GDM1 (cell line): ENCODE measurements at places on chromosomes 3 and 15.

DNA sequence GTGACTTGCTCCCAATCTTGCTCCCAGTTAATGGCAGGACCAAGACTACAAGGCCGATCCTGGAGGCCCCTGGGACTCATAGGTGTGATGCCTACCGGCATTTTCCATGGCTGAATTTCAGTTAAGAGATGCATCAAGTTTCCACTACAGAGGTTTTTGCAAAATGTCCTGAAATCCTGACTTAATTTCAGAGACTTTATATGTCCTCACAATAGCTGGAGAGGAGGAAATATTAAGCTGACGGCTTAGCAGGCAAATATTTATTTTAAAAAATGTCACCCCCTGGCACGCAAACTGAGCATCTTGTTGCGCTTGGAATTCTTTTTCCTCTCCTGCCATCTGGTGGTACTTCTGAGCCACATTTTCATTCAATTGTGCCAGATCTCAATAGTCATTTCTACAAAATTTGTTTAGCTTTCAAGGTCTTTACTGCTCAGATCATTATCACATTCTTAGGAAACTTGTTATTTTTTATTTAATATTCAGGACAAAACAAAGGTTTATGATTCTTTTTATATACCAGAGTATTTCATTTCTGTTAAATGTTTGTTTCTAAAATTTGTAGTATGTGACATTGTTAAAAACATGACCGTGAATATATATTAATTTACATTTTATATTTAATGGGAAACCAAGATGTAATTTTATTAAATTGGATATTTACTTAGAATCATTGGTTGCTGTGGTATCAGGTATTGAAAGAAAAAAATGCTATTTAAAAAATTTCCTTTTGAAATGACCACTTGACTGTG lies 189.2 kb upstream of the THRB start:
- no peak for DNase-seq

DNA sequence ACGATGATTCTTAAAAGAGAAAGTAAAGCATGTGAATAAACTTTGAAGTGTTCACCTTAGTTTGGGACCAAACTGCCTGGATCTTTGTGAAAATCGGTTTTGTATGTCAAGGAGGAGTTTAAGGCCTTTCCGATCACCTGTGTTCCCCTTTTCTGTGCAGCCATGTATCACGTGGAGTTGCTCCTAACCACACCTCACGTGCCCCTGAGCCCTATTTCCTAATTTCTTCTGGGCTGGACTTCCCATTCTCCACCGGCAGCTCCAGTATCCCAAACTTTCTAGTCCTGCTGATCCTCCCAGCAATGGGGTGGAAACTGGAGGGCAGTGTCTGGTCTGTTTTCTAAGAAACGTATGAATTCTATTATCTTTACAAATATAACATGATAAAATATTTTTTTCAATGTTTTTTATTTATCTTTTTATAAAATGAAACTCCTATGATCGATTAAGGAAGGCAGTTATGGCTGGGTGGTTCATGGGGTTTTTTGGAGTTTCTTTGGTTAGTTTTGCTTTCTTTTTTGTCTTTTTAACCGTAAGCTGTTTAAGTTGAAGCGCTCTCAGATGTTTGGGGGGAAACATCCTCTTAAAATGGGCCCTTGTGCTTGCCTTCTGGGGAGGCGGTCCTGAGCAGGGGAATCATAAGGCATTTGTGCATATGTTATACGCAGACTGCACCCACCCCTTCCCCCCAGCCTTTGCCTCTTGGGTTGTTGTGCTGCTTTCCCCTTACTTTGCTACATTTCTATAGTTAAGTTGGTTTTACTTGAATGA lies 43.6 kb upstream of the WWTR1 start:
- no peak for DNase-seq

DNA sequence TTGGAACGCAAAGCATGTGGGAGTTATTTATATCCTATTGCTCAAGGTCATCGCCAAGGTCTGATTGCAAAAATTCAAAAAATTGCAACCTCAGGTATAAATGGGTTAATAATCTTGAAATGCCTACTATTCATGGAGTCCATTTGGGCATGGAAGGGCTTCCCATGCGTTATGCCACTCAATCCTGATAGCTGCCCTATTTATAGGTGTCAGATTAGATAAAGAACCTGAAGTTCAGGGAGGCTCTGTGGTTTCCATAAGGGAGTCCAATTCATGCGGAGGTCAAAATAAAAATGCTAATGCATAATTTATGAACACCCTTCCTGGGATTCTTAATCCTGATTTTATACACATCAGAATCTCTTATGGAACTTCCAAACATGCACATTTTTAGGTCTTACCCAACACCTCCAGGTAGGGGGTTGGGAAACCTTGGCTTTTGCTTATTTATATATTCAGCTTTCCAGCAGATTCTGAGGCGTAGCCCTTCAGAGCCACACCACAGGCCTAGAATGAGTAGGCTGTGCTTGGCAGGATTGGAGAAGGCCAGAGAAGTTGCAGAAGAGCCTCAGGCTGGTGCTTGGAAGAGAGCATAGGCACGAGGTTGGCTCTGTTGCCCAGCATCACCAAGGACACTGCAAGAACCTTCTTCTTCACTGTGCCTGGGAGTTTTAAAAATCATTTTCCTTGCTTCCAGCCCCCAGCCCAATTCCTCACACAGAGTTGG lies 324.4 kb upstream of the CFAP20DC start:
- no peak for DNase-seq

- no peak for DNase-seq
These were observed 95.3 kb downstream of the IGF2BP2 start for GRCh38 chr3:185729337-185730055.

- no peak for DNase-seq
These were observed 396.9 kb downstream of the MAGI1 start for GRCh38 chr3:65641777-65642176.

DNA sequence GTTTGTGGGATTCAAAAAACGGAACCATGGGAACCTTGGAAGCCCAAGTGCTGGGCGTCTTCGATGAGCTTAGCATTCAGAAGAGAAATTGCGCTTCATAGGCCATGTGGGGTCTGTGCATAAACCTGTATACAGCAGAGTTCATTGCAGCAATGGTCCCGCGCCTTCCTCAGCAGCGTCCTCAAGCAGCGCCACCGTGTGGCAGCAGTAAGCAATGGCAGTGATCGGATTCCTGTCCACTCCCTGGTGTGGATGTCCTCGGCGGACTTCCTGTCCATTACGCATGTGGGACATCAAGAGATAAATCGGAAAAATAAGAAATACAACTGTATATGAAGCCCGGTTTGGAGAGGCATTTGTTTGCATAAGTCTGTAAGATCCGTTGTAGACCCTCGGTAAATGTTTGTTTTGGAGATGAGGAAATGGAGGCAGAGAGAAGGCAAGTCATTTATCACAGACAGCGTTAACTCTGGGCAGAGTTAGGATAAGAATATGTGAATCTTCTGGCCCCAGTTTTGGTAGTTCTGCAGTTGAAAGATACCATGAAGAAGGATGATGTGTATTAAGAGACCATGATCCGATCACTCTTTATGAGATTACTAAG lies 57.7 kb downstream of the CNTN4 start:
- DNase-seq = no peak

GRCh38 chr3:48440590-48440958 lies 517 bp downstream of the TMA7 start:
- DNase-seq = no peak

GRCh38 chr3:134976948-134977347 lies 181.9 kb downstream of the EPHB1 start:
- DNase-seq = no peak

DNA sequence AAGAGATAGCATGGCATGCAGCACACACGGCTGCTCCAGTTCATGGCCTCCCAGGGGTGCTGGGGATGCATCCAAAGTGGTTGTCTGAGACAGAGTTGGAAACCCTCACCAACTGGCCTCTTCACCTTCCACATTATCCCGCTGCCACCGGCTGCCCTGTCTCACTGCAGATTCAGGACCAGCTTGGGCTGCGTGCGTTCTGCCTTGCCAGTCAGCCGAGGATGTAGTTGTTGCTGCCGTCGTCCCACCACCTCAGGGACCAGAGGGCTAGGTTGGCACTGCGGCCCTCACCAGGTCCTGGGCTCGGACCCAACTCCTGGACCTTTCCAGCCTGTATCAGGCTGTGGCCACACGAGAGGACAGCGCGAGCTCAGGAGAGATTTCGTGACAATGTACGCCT lies 4.8 kb downstream of the CIB1 start:
- no peak for DNase-seq

GRCh38 chr15:78073046-78073787 lies 4.3 kb downstream of the TBC1D2B start:
- DNase-seq = no peak

DNA sequence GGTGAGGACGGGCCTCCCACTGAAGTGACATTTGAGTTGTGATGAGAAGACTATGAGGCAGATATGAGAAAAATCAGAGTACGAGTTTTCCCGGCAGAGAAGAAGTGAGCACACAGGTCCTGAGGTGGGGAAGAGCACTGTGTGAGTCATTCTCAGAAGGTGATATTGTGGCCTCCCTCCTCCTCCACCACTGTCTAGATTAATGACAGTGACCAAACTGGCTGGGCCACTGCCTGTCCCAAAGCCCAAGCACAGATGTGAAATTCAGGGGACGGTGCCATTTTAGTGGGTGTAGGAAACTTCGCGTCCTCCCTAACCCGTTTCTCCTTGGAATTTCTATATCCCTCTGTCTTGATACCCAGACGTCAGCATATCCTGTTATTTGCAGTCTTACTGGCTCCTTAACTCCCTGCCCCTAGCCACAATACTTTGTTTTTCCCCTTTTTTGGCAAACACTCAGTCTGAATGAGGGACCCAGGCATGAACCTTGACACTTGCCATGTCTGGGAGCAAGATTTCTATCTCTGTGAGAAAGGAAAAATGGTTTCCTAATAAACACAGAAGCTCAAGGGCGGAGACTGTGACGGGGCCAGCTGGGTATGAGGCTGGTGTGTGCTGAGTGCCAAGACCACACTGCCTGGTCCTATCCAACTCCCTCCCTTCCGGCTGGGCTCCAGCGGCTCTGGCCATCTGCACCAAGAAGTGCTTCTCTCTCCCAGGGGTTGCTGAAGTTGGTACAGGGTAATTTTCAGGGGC lies 15.2 kb downstream of the PRICKLE2 start:
- no peak for DNase-seq

GRCh38 chr3:29072611-29073010 lies 208.3 kb upstream of the RBMS3 start:
- no peak for DNase-seq
